ENCODE measurements at places on chromosomes 2 and 18.

DNA sequence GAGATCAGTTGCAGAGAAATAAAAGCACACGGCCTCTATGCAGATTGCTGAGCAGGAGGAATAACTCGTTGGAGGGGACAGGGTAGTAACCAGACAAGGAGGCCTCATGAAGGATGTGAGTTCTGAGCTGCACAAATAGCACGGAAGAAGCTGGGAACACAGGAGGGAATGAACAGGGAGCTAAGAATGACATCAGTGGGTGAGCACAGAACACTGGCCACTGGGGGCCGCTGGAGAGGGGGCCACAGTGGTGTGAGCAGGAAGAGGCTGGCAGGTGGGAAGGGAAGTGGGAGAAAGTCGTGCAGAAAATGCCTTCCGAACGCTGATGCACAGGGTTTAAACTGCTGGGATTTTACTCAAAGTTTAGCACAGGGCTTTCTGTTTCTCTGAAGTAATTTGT, 61.0 kb downstream of the ZAP70 start:
- no peak for DNase-seq

DNA sequence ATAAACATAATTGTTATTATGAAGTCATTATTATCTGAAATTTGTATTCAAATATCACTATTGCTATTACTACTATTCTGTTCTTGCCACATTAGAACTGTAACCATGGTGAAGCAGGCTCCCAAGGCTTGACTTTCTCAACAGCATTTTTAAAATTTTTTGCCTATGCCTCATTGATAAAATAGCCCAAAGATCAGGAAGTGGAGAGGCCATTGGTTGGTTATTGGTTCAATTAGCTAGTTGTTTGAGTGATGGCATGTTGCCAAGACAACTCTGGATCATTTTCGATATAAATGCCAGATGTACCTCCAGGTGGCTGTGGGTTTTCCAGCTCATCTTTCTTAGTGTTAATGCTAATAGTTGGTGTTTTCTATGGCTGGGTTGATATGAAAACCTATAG, 513.5 kb downstream of the TRIB2 start:
- no peak for DNase-seq

- DNase-seq, result no peak
Observed at GRCh38 chr2:31736695-31737454, 156.1 kb upstream of the SRD5A2 start.

- no peak for DNase-seq
Observed at GRCh38 chr2:206452242-206452641, 8.9 kb downstream of the ADAM23 start.

- DNase-seq, result no peak
Observed at GRCh38 chr2:36425608-36426355, 70.2 kb downstream of the CRIM1 start.

GRCh38 chr18:63286926-63287325, 32.6 kb downstream of the BCL2 start:
- DNase-seq, result no peak

- no peak for DNase-seq
Observed at GRCh38 chr18:32021756-32022564, 3.3 kb downstream of the RNF125 start.

GRCh38 chr2:214401580-214401979, 9.3 kb upstream of the VWC2L start:
- no peak for DNase-seq

DNA sequence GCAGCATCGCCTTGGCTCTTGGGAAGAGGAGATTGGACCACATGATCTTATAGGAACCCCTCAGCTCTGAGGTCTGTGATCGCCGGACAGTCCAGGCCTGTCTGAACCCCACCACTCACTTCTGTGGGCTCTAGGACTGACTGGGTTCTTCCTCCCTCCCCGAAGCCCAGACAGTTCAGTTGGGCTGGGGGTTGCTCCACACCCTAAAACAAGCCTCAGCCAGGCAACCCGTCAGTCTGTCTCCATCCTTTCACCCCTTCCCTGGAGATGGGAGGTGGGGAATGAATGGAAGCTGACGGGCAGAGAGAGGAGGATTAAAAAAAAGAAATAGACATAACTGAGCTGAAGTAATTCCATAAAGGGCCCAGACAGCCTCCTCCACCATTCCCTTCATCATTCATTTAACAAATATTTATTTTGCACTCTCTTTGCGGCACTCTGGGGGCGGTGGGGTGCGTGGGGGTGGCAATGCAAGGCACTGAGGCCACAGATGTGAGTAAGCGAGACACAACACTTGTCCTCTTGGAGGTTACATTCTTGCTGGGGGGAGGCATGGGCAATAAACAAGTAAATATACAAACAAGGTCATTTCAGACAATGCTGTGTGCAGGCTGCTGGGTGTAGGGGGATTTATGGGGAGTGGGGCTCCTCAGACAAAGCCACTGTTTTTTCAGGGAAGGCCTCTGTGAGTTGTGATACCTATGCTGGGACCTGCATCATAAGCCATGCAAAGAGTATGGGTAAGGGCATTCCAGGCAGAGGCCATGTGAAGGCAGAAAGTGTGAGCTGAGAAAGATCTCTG, 12.9 kb downstream of the WNT10A start:
- no peak for DNase-seq

DNA sequence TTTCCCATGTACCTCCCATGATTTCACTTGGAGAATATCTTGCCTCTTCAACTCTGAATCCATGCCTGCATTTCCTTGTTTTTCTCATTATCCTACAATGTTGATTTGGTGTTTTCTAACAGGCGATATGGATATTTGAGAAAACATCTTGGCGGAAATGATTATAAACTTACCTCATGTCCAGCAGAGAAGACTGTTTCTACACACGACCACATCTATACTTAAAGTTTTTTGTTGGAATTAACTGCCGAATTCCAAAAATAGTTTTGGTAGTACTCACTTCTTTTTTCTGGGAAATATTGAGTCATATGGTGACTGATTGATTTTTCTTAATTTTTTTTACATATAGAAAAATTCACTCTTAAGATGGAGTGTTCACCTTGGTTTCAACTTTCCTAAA, 41.4 kb upstream of the TMEFF2 start:
- DNase-seq, result no peak
